Epithelial cell of proximal tubule (primary cell): ENCODE measurements at places on chromosomes 7 and 10.

DNA sequence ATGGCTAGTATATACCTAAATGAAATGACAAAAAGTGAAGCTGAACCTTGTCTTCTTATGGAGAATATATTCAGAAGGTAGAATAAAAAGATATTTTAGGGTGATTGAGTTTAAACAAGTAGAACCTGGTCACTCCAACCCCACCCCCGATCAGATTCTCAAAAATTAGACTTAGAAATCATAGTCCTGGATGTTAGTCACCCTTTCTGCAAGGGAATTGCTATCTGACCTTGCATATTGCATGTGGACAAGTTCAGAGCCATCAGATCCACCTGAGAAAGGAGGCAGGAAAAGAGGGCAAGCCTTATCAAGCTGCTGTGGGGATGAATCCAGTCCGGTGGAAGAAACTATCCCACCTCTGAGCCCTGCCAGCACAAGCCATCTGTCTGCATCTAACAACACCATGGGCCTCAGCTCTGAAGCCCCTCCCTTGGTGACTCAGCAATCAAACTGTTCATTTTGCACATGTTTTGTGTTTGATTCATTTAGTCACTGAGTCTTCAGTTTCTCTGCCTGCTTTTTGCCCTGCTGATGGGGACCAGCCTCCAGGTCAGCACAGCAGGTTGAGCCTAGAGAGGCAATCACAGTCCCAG is 727.3 kb downstream of the AUTS2 start:
- DNase-seq, result peak; percentile 3

DNA sequence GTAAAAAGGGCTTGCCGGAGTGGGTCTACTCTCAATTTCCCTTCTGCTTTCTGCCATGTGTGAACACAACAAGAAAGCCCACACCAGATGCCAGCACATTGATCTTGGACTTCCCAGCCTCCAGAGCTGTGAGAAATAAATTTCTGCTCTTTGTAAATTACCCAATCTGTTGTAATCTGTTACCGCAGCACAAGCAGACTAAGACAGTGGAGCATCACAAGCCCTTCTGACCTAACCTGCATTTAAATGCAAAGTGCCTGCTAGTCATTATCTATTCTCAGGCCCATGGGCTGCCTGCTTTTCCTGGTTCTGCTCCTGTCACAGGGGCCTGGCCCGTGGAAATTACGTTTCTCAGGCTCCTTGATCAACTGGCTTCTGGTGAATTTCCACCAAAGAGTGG is 199.3 kb upstream of the AUTS2 start:
- DNase-seq, result no peak

GRCh38 chr10:102735065-102735562 is 8.6 kb upstream of the WBP1L start:
- no peak for DNase-seq

DNA sequence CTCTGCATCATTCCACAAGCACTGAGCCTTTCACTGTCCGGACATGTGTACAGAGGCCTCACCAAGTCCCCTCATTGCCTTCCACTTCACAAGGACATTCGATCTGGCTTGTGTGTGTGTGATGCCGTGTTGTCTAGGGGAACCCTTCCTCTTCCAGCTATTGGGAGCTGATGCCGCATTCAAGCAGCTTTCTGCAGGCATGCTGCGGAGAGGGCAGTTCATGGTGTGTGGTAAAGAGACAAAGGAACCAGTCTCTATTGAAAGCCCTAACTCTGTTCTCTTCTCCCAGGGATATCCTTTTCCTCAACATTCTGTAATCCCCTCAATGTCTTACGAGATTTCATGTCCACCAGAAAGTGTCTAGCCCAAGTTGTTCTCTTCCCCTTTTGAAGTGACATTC is 141.6 kb downstream of the ALOX5 start:
- DNase-seq, result no peak

DNA sequence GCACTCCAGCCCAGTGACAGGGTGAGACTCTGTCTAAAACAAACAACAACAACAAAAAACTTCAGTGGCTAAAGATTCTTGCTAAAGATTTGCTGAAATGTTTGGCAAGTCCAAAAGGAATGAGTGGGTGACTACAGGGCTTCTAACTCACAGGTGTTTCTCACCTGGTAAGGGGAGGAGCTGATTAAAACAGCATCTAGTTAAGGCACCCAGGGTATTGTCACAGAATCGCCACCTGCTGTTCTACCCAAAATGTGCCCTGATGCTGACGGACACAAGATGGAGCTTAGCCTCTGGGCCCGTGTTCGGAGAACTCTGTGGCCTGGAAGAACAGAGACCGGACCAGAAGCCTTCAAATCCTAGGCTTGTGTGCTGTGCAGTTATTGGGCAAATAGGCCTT is 336.0 kb upstream of the GALNT17 start:
- no peak for DNase-seq

DNA sequence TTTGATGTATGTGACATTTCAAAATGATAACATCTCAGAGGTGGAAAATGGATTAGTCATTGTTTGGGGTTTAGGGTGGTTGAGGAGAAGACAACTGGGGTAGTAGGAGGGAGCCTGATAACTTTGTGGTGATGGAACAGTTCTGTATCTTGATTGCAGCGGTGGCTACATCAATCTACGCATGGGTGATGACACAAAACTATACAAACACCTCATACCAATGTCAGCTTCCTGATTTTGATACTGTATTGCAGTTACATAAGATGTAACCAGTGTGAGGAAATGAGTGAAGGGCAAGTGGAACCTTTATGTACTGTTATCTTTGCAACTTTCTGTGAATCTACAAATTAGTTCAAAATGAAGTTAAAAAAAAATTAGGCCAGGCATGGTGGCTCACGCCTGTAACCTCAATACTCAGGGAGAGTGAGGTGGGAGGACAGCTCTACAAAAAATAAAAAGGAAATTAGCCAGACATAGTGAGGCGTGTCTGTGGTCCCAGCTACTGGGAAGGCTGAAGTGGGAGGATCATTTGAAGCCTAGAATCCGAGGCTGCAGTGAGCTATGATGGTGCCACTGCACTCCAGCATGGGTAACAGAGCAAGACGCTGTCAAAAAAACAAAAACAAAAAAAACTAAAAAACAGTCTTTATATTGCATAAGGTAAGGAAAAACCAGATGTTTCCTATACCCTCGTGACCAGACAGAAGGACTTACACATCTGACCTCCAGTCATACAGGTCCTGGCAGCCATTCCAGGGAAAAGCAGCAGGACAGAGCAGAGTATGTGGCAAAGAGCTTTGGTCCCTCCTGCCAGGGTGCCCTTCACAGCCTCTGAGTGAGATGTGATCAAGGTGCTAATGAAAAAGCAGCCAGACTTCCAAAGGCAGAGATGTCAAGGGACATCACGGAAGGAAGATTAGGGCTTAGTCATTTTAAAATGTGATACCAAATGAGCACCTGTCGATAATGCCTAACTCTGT is 50.8 kb downstream of the CYTH3 start:
- DNase-seq, result no peak
